Right renal cortex interstitium (tissue), 3 donors: ENCODE measurements at places on chromosomes 5 and 9. TPM values are rescaled to one million over a fixed set of nuclear protein-coding genes. Genes with fewer than 3 reads are reported as not detected.
A peak's percentile ranks its signal among the peaks of the same experiment; 100 is the strongest.

TMOD1 gene
- polyA plus RNA-seq, result 2.0 TPM

PDE4D gene
- polyA plus RNA-seq, result 21.8 TPM

SPATA31D4 gene
- not detected for polyA plus RNA-seq

STKLD1 gene
- polyA plus RNA-seq, result 2.2 TPM

CCNH gene
- polyA plus RNA-seq, result 62.6 TPM

FAM151B gene
- 2.5 TPM for polyA plus RNA-seq

ACOT12 gene
- polyA plus RNA-seq, result 0.68 TPM

NPM1 gene
- polyA plus RNA-seq, result 1,873 TPM

- no peak for DNase-seq
These were observed 61.9 kb upstream of the RAPGEF1 start for GRCh38 chr9:131801810-131802209.

- no peak for DNase-seq
These were observed 11.8 kb upstream of the EXOC3 start for GRCh38 chr5:431001-431710.

- no peak for DNase-seq
These were observed 326.9 kb downstream of the SH3GL2 start for GRCh38 chr9:17905781-17906175.

- peak; percentile 45 for DNase-seq
These were observed 524.2 kb upstream of the DAB2 start for GRCh38 chr5:39948867-39949468.

DNA sequence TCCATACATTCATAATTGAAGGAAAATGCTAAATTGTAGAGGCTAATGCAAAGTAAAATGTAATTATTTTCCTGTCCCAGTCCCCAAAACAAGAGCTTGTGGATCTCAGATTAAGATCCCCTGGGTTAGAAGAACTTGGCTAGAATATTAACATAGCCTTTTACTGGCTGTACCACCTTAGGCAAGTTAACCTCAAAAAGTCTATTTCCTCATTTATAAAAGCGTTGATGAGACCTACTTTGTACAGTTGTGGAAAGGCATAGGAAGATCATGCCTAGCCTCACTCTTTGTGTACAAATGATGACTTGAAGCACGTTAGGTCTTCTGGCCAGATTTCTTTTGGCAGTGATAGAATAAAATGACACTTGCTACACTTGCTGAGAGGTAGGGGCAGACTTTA is 97.2 kb downstream of the F2RL2 start:
- no peak for DNase-seq

DNA sequence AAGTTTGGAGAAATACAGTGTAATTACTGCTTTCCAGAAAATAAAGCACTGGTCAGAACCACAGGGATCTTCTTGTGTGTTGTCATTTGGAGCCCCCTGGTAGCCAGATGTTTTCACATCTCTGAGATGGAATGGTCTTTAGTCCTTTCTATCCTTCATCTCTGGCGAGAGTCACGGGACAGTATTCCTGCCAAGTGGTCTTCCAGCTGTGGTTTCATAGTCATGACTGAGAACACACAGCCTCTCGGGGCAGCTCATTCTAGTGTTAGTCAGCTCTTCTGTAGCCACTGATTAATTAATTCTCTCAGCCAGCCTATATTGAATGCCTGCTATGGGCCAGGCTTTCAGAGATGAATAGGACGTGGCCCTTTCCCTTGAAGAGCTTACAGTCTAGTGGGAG is 34.1 kb downstream of the HMGXB3 start:
- DNase-seq, result no peak

GRCh38 chr5:96714951-96715451 is 52.8 kb downstream of the CAST start:
- no peak for DNase-seq

DNA sequence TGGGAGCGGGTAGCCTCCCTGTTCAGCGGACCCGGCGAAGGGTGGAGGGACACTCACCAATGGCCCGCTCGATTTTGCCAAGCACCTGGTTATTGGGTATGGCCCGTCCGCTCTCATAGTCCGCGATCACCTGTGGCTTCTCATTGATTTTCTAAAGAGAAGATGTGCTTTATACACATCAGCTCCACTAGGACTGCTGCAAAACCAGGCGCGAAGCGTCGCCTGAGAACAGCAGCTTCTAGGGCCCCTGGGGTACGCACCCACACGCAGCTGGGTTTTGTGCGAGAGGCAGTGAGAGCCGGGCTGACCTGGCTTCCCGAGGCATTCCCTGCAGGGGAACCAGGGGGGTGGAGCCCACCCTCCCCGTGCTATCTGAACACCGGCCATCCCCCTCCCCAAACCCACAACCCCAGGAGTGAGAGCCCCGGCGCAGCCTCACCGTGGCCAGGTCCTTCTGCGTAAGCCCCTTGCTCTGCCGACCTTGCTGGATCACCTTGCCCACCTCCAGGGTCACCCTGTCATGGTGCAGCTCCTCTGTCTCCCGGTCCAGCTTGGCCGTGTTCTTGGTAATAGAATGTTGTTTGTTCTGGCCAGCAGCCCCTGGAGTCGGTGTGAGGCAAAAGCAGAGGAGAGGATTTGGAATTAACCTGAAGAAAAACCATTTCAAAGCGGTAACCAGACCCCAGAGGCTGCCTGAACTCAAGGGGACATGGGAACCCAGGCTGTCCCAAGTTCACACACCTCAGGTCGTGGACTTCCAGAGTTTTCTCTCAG is 3.1 kb downstream of the EDF1 start:
- no peak for DNase-seq

DNA sequence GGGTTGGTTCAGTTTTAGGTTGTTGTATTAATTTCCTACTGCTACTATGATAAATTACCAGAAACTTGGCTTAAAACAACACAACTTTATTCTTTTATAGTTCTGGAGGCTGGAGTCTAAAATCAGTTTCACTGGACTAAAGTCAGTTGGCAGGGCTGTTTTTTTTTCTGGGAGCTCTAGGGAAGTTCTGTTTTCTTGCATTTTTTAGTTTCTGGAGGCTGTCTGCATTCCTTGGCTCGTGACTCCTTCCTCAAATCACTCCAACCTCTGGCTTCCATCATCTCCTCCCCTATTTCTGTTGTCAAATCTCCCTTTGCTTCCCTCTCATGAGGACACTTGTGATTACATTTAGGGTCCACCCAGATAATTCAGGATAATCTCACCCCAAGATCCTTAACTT is 51.3 kb upstream of the SUB1 start:
- no peak for DNase-seq

GRCh38 chr9:72441848-72442607 is 77.0 kb upstream of the ZFAND5 start:
- no peak for DNase-seq

DNA sequence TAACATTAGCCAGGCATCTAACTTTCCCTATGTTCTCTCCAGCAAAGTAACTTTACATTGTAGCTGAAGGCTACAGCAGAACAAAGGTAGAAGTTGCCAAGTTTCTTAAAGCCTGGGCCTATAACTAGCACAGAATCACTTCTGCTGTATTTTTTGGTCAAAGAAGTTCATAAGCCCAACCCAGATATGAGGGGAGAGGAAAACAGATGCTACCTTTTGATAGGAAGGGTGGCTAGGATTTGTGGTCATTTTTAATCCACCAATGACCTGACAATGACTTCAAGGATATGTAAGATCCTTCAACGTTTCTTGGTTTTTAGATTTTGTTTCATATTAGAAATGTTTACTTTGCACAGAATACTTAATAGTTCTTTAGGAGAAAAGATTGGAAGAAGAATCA is 64.2 kb upstream of the RANBP3L start:
- no peak for DNase-seq

GRCh38 chr9:14531341-14532269 is 161.6 kb downstream of the ZDHHC21 start:
- DNase-seq, result no peak

DNA sequence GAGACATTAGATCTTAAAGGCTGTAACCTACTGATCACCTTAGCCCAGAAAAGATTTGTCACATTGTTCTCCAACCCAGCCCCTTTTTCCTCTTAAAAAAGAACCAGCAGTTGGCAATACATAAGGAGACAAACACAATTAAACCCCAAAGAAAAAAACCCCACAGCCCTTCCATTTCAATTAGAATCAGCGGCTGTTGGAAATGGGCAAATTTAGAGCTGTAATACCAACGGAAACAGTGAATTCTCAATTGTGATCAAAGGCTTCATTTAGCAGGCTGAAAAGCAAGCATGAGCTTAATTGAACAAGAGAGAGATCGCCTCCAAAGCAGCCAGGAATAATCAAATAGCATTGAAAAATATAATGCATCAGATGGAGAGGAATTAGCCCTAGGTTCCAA is 153.6 kb downstream of the FAM114A2 start:
- DNase-seq, result no peak

DNA sequence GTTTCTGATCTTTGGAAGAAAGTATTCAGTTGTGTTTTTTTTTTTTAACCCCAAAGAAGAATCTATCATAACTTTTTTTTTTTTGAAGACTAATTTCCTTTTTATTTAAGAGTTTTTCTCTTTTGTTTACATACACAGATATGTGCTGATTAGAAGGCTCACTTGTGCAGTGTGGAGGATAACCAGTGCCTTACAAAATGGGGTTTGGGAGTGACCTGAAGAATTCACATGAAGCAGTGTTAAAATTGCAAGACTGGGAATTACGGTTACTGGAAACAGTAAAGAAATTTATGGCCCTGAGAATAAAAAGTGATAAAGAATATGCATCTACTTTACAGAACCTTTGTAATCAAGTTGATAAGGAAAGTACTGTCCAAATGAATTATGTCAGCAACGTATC is 50.3 kb downstream of the FER start:
- DNase-seq, result no peak

- no peak for DNase-seq
These were observed 511.6 kb upstream of the FAM174A start for GRCh38 chr5:100023536-100023935.
